Right cardiac atrium (tissue), 5 donors: ENCODE measurements at places on chromosomes 6 and 20.

DNA sequence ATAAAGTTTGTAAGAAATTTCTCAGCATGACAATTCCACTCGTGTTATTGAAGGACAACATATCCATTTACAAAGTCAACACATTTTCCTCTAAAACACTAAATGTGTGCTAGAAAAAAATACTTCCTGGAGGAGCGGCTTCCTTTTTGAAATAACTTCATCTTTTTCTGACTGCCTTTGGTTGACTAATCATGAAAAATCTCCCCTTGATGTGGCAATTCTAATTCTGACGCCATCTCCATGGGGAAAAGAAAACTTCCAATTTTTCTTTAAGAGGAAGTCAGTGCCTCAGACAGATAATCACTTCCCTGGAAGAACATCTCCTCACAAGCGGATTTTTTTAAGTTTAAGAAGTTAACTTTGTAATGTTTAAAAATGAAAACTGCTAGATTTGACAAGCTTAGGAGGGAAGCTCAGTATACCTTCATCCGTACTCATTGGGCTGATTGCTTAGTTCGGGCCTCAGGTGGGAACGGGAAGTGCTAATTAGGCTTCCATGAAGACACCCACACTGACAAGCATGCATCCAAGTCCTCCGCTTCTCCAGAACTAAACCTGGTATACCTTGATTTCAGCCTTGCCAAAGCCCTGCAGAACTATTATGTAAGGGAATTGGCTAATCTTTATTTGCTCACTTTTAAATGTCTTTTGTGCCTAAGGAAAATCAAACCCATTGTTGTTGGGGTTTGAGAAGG, 35.1 kb upstream of the DUSP22 start:
- DNase-seq = no peak

GRCh38 chr6:164721460-164721859, 587.9 kb downstream of the C6orf118 start:
- no peak for DNase-seq

DNA sequence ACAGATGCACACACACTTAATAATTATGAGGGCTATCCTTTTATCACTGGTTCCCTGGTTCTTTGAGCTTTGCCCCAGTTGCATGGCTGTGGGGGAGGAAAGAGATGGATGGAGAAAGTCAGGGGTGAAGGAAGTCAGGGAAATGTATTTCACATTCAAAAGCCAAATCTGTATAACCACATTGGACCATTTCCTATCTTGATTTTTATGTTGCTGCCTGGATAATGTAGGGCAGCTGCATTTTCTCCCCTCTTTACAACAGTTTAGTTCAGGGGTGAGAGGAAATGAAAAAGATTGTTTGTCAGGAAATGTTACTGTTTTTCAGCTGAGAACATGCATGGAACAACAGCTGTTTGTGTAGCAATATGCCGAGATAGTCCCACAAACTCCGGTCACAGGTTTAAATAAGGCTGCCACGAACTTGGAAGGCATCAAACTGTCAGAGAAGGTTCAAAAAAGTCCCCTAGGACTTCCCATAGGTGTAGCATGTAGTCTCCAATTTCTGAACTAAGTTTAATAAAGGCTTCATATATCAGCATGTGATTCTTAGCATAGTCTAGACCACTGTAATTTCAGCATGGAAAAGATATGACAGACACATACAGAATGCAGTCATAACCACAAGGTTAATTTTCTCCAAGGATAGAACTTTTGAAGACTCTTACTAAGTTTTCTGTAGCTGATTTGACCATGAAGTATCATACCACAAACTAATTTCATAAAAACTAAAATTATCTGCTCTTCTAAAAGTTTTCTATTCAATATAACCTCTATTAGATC, 82.1 kb upstream of the COL21A1 start:
- DNase-seq = no peak

- DNase-seq = peak; percentile 85
Observed at GRCh38 chr20:34579191-34579978, 20.9 kb downstream of the MAP1LC3A start.
